ENCODE measurements at places on chromosomes 4 and X.

DNA sequence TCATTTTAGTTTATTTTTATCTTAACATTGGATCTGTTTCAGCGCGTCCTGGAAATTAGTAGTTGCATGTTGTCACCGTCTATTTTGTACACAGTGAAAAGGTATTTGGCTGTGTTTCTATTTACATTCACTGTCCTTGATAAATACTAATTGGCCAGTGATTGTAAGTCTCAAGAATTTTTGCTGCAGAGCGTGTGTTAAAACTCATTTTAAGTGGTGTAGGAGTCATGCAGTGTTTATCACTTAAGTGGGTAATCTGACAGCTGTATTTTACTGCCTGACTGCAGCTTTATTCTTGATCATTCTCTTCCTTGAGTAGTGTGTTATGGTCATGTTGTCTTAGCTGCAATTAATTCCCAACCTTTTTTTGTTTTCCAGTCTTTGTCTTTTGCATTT is 9.8 kb downstream of the GUCY1A1 start:
- no peak for DNase-seq

DNA sequence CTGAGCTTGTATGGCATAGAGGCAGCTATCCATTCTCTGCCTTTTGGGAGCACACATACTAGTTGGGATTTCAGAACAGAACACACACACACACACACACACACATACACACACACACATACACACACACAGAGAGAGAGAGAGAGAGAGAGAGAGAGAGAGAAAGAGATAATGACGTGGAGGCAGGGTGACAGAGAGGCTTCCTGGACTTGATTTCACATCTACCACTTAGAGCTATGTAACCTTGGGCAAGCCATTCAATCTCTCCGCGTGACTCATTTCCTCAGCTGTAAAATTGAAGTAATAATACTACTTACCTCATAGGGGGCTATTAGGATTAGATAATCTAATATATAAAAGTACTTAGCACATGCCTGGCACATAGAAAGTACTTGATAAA is 12.3 kb upstream of the GRIA3 start:
- DNase-seq, result no peak

DNA sequence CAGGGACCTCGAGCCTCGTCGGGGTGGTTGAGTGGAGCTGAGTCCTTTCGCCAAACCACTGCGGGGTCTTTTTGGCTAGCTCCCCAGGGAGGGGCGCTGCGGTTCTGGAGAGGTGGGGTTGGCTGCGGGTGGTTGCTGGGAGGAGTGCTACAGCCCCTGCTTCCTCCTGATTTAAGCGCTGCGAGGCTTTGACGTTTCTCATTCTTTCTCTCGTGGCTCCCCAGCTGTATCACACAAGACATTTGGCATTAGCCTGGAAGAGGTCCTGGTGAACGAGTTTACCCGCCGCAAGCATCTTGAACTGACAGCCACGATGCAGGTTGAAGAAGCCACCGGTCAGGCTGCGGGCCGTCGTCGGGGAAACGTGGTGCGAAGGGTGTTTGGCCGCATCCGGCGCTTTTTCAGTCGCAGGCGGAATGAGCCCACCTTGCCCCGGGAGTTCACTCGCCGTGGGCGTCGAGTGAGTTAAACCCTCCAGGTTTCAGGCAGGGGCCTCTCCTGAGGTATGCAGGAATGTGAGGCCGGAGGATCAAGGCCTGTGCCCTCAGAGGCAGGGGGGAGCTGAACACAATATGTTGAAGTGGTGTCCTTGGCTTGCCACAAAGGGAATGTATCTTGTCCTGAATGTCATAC is 25.5 kb downstream of the ARHGAP36 start:
- no peak for DNase-seq

GRCh38 chrX:66882101-66882500 is 243.2 kb upstream of the EDA2R start:
- no peak for DNase-seq

DNA sequence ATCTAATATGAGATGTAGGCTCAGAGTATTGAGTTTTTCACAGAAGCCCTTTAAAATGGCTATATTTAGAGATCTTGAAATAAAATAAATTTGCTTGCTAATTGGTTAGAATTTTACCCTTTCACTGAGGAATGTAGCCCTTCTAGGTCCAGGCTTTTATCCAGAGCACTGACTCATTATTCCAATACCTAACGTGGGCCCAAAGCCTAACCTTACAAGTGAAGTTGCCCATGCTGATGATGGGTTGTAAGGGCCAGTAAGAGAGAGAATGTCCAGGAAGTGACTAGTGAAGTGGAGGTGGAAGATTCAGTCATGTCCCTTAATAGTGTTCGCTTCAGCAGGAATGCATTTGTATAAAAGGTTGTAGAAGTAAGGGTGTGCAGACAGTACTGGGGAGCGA is 155.9 kb downstream of the STIM2 start:
- no peak for DNase-seq

GRCh38 chr4:121534187-121534586 is 153.4 kb upstream of the QRFPR start:
- DNase-seq, result no peak

GRCh38 chr4:185472103-185472542 is 590 bp upstream of the CCDC110 start:
- no peak for DNase-seq
